ENCODE measurements at places on chromosomes 4 and X. TPM values are rescaled to one million over a fixed set of nuclear protein-coding genes. Genes with fewer than 3 reads are reported as not detected.

The NONO gene
- total RNA-seq, result 465 TPM

The TEX13B gene
- not detected for total RNA-seq

The SULT1E1 gene
- total RNA-seq, result 34.5 TPM

The RAB40A gene
- 0.58 TPM for total RNA-seq

The SCOC gene
- total RNA-seq, result 38.3 TPM

The GLRA2 gene
- not detected for total RNA-seq

The UTP14A gene
- total RNA-seq, result 23.5 TPM

The KIAA1210 gene
- not detected for total RNA-seq

The ARMCX4 gene
- total RNA-seq, result 17.6 TPM

The BTC gene
- not detected for total RNA-seq

- H3K27ac ChIP-seq, result no peak overlapping the region
- H3K36me3 ChIP-seq, result no peaks in the 10 kb centered on the region
- no peaks in the 10 kb centered on the region for H3K27me3 ChIP-seq
Observed at GRCh38 chr4:79325436-79325835, 425 bp downstream of the NAA11 start.

GRCh38 chrX:15873566-15873965 is 19.0 kb upstream of the AP1S2 start:
- H3K36me3 ChIP-seq, result no peaks in the 10 kb centered on the region
- no peak overlapping the region for H3K27ac ChIP-seq
- no peak for DNase-seq
- H3K27me3 ChIP-seq, result no peaks in the 10 kb centered on the region
- H3K4me1 ChIP-seq, result no peaks in the 10 kb centered on the region
- no peak overlapping the region for H3K4me3 ChIP-seq

DNA sequence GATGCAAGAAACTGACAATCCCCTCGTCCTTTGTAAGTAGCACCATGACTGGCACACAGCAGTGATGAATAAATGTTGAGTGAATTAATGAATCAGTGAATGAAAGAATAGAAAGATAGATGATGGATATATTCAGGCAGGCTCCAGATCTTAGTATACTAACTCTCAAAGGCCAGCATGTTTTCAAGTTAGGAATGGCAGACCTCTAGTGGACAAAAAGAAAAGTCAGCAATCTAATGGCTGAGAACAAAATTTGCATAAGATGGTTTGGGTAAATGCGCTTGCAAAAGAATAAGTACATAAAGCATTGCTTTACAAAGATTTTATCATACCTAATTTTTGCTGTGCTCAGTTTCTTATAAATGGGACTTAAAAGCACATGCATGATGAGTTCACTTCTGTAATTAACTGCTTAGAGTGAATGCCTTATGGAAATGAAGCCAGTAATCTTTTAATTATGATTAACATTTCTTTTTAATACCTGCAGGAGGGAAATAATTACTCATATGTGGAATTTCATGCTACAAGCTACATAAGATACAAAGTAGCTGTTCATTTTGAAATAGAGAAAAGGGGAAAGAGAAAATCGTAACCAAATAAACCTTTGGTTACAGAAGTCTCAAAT is 126.9 kb upstream of the GPRIN3 start:
- H3K27me3 ChIP-seq, result peaks cover 2% of the 10 kb centered on the region
- H3K36me3 ChIP-seq, result no peaks in the 10 kb centered on the region
- no peak overlapping the region for H3K4me3 ChIP-seq

GRCh38 chr4:40183615-40184411 is 13.0 kb upstream of the RHOH start:
- H3K4me1 ChIP-seq, result peaks cover 11% of the 10 kb centered on the region
- H3K36me3 ChIP-seq, result no peaks in the 10 kb centered on the region
- no peak overlapping the region for H3K27ac ChIP-seq
- no peak overlapping the region for H3K4me3 ChIP-seq
- H3K27me3 ChIP-seq, result no peaks in the 10 kb centered on the region

DNA sequence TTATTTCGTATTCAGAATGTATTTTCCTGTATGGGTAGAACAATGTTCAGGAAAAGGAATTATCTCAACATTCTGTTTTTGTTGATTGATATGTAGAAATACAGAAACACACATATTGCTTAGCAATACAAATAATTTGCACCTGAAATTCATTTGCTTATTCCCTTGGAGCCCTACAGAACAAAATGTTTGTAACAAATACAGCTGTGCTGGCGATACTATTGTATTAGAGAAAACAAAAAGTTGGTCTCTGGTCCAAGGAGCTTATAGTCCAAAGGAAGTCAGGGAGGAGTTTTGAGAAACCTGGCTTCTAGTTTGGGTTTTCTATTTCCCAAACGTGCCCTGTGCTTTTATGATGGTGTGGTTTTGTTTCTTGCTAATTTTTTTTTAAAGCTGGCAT is 37.8 kb upstream of the CAPN6 start:
- no peak overlapping the region for H3K27ac ChIP-seq
- DNase-seq, result no peak
- H3K4me3 ChIP-seq, result no peak overlapping the region

DNA sequence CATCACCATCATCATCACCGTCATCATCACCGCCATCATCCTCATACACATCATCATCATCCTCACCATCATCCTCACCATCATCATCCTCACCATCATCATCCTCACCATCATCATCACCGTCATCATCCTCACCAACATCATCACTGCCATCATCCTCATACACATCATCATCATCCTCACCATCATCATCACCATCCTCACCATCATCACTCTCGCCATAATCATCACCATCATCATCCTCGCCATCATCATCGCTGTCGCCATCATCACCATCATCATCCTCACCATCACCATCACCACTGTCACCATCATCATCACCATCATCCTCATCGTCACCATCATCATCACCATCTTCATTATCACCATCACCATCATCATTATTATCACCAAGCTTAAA is 19.8 kb upstream of the DHRSX start:
- no peak overlapping the region for H3K4me3 ChIP-seq
- no peak overlapping the region for H3K27ac ChIP-seq
- no peaks in the 10 kb centered on the region for H3K36me3 ChIP-seq
- no peaks in the 10 kb centered on the region for H3K4me1 ChIP-seq
- DNase-seq, result no peak

DNA sequence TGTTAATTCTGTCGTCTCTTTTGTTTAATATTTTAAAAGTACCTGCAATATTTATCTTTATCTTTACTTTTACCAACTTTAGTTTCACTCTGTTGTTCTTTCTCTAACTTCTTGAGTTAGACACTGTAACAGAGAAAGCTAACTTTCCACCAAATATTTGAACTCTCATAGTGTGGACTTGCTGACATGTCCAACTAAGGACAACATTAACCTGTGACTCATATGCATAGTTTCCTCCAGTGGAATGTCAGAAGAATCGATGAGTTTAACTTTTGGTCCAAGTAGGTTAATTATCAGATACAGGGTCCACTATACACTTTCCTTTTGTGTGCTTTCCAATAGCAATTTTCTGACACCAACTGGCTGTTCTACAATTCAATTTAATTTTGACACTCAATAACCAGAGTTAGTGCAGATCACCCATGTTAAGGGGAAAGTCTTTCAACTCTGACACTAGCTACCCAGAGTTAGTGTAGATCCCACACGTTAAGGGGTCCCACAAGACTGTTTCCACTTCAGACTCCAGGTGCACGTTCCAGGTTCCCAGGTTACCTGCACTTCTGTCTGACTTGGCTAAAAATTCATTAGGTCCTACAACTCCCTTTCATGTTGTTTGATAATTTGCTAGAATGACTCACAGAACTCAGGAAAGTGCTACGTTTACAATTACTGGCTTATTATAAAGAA is 559.0 kb upstream of the AMOT start:
- peak overlapping the region; percentile 93 for H3K27ac ChIP-seq
- H3K36me3 ChIP-seq, result no peaks in the 10 kb centered on the region
- DNase-seq, result peak; percentile 49
- H3K27me3 ChIP-seq, result no peaks in the 10 kb centered on the region
- no peak overlapping the region for H3K4me3 ChIP-seq

GRCh38 chr4:74014332-74014731 is 15.9 kb upstream of the CXCL5 start:
- no peak overlapping the region for H3K27ac ChIP-seq
- no peak overlapping the region for H3K4me3 ChIP-seq
- no peaks in the 10 kb centered on the region for H3K27me3 ChIP-seq
- no peaks in the 10 kb centered on the region for H3K36me3 ChIP-seq

DNA sequence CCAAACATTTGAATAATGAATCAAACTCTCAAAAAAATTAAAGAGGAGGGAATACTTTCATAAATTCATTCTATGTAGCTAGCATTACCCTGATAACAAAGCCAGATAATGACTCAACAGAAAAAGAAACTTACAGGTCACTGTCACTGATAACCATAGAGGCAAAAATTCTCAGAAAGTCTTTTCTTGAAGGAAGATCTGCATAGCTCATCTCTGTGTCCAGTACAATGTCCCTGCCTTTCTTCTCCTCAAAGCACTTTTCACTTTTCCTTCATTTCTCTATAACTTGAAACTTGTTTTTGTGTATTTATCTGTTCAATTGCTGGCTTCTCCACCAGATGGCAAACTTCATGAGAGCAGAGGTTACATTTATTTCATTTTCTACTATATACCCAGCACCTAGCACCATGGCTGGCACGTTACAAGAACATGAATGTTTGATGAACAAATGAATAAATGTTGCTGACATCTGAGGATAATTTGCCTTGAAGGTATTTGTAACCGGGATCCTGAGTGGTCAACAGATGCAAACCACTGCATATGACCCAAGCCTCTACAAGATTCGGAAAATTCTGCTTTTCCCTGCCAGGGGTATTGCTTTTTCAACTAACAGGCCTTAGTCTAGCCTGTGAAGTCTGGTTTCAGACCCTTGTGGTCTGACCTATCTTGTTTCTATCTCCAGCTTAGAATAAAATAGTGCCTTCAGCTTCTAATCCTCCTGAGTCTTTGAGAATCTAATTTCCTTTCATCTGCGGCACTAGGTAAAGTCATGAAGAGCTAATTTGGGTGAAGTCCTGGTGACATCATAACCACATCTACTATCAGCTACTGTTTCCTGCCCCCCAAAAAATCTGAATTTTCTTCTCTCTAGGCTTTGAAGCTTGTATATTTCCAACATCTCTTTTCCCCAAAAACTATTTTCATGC is 52.5 kb upstream of the ANTXR2 start:
- H3K4me1 ChIP-seq, result peaks cover 43% of the 10 kb centered on the region
- peak; percentile 65 for DNase-seq
- no peak overlapping the region for H3K4me3 ChIP-seq
- peak overlapping the region; percentile 82 for H3K27ac ChIP-seq

- H3K27me3 ChIP-seq, result no peaks in the 10 kb centered on the region
- no peaks in the 10 kb centered on the region for H3K4me1 ChIP-seq
- H3K4me3 ChIP-seq, result no peak overlapping the region
- no peaks in the 10 kb centered on the region for H3K36me3 ChIP-seq
- no peak overlapping the region for H3K27ac ChIP-seq
Observed at GRCh38 chr4:27343411-27343810, 482.8 kb downstream of the STIM2 start.

DNA sequence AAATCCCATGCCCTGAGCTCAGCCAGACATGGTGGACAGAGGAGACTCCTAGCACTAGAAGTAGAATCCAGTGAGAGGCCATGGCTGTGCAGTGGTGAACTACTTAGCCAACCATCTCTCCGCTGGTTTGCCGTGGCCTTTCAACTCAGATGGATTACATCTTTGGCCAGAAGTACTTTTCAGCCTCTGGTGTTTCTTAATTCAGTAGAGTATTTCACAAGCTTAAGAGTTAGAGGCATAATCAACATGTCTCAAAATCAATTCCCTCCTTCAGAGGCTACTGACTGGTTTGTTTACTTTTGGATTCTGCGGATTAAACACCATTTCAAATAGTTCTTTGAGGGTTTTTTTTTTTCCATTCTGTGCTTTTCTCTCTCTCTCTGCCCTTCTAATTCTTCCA is 91.1 kb upstream of the PGRMC2 start:
- no peak overlapping the region for H3K27ac ChIP-seq
- no peak for DNase-seq
- no peaks in the 10 kb centered on the region for H3K27me3 ChIP-seq
- no peak overlapping the region for H3K4me3 ChIP-seq

GRCh38 chrX:73647632-73648322 is 84.8 kb downstream of the CHIC1 start:
- H3K4me3 ChIP-seq, result no peak overlapping the region
- no peak for DNase-seq
- no peaks in the 10 kb centered on the region for H3K36me3 ChIP-seq

- H3K27me3 ChIP-seq, result no peaks in the 10 kb centered on the region
- H3K36me3 ChIP-seq, result no peaks in the 10 kb centered on the region
- DNase-seq, result no peak
- no peak overlapping the region for H3K4me3 ChIP-seq
- H3K27ac ChIP-seq, result no peak overlapping the region
- H3K4me1 ChIP-seq, result no peaks in the 10 kb centered on the region
Observed at GRCh38 chrX:44019911-44020310, 46.7 kb upstream of the NDP start.

- H3K36me3 ChIP-seq, result no peaks in the 10 kb centered on the region
- H3K27me3 ChIP-seq, result peaks cover 21% of the 10 kb centered on the region
- no peak for DNase-seq
- no peak overlapping the region for H3K27ac ChIP-seq
- H3K4me3 ChIP-seq, result no peak overlapping the region
Observed at GRCh38 chr4:153212736-153213135, 8.5 kb downstream of the TRIM2 start.

DNA sequence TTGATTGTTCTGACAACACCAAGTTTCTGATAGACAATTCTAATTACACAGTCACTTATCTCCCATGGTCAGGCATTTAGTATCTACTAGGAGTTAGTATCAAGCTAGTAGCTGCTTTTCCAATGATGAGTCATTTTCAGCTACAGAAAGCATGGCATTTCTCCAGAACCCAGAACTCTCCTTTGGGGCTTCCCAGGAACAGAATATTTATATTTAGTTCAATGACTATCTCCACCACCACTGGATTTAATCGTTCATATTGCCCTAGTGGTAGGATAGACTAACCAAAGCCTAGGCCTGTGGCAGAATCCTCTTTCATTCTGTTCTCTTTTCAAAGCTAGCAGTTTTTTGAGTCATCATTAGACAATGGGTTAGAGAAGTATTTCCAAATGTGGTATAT is 569.4 kb downstream of the GABRG1 start:
- no peak overlapping the region for H3K27ac ChIP-seq
- H3K4me3 ChIP-seq, result no peak overlapping the region
- H3K36me3 ChIP-seq, result no peaks in the 10 kb centered on the region
- DNase-seq, result no peak
- H3K4me1 ChIP-seq, result no peaks in the 10 kb centered on the region

- no peaks in the 10 kb centered on the region for H3K4me1 ChIP-seq
- H3K27ac ChIP-seq, result no peak overlapping the region
- H3K4me3 ChIP-seq, result no peak overlapping the region
- no peak for DNase-seq
- no peaks in the 10 kb centered on the region for H3K27me3 ChIP-seq
Observed at GRCh38 chr4:70925899-70926635, 23.9 kb downstream of the MOB1B start.

DNA sequence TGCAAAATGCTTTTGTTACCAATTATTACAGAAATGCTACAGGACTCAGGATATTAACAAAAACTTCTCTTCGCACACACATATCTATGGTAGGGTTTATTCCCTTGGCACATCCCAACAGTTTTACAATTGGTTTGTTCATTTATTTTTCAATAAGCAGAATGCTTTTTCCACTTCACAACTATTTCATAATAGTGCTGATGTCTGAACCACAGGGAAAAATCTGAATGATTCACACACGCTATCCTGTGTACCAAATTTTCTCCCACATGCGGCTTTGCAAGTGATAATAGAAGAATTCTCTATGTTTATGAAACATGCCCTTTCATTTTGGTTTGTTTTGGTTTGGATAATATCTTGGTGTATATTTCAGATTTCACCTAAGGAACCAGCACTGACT is 725.7 kb upstream of the TENM3 start:
- no peak overlapping the region for H3K4me3 ChIP-seq
- no peaks in the 10 kb centered on the region for H3K27me3 ChIP-seq
- no peaks in the 10 kb centered on the region for H3K36me3 ChIP-seq
- H3K4me1 ChIP-seq, result no peaks in the 10 kb centered on the region

Data from endothelial cell of umbilical vein (primary cell).